Cardiac ventricle fibroblast (primary cell): ENCODE measurements at places on chromosomes 7 and 10. TPM values are rescaled to one million over a fixed set of nuclear protein-coding genes. Genes with fewer than 3 reads are reported as not detected.

C10orf62 gene
- not detected in 2 replicates for total RNA-seq

C7orf33 gene
- total RNA-seq = not detected in 2 replicates

COL13A1 gene
- 7.6 and 17.7 TPM in 2 replicates for total RNA-seq

SLC26A4 gene
- total RNA-seq = 0.05 and 0.44 TPM in 2 replicates

MMP21 gene
- 0.15 TPM in 1 of 2 replicates, not detected in the other for total RNA-seq

STARD3NL gene
- 26.8 and 28.8 TPM in 2 replicates for total RNA-seq

ZNF503 gene
- total RNA-seq = 31.3 and 34.1 TPM in 2 replicates

FFAR4 gene
- not detected in 2 replicates for total RNA-seq

FAM180A gene
- 1.3 and 1.8 TPM in 2 replicates for total RNA-seq

CBX3 gene
- total RNA-seq = 74.3 and 87.9 TPM in 2 replicates

SAMD9L gene
- 6.5 and 6.9 TPM in 2 replicates for total RNA-seq
